ENCODE measurements at places on chromosomes 16 and 17.

GRCh38 chr17:74542166-74542565, 3.7 kb downstream of the CD300C start:
- DNase-seq: no peak

DNA sequence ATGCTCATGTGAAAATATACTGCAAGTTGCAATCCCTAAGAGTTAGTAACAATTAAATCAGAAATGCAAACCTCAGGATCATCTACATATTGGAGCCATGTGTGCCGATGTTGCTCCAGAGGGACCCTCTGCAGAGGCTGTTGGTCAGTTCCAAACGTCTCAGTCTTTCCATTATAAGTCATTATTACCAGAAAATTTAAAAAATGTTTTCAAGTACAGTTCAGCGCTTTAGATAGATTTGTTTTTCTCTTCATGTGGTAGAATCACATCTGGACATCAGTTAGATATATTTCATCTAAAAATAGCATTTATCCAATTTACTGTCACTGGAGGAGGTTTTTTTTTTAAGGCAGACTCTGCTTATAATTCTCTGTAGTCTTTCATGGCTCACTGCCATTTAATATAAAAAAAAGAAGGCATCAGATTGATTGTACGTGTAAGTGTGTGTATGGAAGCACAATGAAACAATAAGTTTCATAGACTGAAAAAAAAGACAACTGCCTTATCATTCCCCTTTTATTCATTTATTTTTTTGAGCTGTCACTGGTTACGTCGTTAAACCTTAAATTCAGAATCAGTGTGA, 46.1 kb upstream of the MARCHF10 start:
- no peak for DNase-seq

DNA sequence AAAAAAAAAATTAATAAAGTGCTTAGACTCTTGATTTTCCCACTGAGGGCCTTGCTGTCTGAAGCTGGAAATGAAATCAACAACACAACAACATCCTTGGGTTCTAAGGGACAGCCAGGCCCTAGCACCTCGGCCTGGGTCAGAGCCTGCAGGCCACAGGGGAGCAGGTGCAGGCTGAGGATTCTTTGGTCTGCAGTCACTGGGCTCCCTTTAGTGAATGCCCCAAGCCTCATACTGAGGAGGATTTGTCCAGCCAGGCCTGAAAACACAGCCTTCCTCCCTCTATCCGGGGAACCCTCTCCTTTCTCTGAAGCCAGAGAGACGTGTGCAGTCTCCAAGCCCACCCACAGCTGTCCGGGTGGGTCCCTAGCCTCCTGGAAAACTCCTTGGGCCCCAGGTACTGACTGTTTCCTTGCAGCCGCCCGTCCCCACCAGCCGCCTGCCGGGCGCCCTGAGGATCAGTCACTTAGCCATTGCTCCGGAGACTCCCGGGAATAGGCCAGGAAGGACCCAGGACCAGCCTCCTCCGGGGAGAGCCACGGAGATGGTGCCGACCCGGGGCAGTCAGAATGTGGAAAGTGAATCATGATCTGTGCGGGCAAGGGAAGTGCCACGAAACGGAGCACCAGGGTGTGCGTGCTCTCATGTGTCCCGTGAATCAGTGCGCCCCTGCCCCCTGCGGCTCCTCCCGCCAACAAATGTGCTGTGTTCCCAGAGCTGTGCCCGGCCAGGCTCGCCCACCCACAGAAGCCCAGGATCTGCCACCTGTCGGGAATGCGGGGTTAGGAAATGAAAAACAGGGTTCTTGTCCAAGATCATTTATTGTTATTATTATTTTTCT, 91.0 kb downstream of the RTN4RL1 start:
- DNase-seq: no peak

DNA sequence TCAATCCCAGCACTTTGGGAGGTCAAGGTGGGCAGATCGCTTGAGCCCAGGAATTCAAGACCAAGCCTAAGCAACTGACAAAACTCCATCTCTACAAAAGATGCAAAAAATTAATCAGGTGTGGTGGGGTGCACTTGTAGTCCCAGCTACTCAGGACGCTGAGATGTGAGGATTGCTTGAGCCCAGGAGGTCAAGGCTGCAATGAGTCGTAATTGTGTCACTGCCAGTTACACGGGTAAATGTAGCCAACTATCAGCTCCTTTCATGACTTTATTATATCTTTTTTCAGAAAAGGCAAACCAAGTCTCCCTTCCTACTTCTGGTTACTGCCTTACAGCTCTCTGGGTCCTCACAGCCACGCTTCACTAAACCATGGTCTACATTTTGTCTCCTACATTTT, 4.0 kb downstream of the SDF2 start:
- no peak for DNase-seq

- DNase-seq: no peak
Observed at GRCh38 chr17:76870377-76870714, 2.1 kb downstream of the MGAT5B start.

- DNase-seq: no peak
Observed at GRCh38 chr17:63162406-63163157, 196.5 kb downstream of the TANC2 start.

DNA sequence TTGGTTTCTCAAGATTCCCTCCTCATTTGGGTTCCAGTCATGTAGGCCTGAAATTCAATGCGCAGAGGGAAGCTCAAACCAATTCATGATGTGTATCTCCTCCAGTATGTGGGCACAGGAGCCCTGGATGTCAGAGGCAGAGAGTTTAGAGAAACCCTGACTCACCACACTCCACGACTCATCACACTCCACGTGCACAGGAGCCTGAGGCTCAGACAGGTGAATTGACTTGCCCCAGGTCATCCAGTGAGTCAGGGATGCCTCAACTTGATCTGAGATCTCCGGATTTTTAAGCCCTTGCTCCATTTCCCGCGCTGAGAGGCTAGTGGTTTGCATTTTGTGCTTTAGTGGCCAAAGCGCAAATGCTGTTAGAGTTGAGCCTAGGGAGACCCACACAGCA, 183.9 kb downstream of the HAPSTR1 start:
- DNase-seq: no peak

GRCh38 chr17:38893607-38894006, 23.7 kb downstream of the LASP1 start:
- no peak for DNase-seq

DNA sequence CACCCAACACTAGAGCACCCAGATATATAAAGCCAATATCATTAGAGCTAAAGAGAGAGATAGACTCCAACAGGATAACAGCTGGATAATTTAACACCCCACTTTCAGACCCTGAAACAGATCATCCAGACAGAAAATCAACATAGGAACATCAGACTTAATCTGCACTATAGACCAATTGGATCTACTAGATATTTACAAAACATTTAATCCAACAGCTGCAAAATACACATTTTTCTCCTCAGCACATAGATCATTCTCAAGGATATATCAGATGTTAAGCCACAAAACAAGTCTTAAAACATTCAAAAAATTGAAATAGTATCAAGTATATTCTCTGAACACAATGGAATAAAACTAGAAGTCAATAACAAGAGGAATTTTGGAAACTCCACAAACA, 4.1 kb upstream of the CCL13 start:
- no peak for DNase-seq

DNA sequence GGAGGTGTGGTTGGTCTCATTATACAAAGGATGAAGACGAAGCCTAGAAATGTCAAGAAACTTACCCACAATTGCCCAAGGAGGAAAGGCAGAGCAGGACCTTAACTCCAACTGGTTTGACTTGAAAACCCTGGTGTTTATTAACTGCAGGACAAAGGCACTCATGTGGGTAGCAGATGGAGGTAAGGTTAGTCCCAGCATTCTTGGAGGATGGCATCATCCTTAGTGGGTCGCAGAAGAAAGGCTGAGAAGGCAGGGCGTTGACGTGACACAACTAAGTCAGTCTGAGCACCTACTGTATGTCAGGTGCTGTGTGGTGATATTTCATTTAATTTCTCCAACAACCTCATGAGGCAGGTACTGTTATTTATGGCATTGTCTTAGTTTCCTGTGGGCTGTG, 101.3 kb downstream of the HAPSTR1 start:
- no peak for DNase-seq

DNA sequence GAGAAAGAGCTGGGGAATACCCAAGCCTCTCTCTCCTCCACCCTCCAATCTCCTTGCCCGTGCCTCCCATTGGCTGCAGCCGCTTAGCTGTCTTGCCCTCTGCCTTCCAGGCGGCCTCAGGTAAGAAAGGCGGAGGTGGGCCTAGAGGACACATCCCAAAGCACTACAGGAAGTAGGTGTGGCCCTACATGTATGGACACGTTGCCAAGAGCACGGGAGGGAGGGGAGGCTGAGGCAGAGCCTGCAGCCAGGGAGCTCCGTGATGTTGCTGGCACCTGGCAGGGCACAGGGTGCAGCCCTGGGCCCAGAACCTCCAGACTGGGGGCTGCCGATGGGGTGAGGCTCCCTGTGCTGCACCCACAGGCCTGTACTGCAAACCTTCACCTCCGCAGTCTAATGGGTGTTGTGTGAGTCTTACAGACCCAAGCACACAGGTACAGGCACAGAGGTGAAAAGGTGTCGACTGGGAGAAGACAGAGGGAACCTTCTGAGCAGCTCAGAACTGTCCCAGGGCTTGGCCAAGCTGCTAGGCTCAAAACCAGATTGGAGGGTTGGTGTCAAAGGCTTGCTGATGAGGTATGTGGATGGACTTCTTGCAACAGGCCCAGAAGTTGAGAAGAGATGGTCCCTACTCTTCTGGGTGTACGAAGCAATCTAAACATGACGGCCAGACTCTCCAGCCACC, 23.5 kb upstream of the FOXK2 start:
- no peak for DNase-seq

DNA sequence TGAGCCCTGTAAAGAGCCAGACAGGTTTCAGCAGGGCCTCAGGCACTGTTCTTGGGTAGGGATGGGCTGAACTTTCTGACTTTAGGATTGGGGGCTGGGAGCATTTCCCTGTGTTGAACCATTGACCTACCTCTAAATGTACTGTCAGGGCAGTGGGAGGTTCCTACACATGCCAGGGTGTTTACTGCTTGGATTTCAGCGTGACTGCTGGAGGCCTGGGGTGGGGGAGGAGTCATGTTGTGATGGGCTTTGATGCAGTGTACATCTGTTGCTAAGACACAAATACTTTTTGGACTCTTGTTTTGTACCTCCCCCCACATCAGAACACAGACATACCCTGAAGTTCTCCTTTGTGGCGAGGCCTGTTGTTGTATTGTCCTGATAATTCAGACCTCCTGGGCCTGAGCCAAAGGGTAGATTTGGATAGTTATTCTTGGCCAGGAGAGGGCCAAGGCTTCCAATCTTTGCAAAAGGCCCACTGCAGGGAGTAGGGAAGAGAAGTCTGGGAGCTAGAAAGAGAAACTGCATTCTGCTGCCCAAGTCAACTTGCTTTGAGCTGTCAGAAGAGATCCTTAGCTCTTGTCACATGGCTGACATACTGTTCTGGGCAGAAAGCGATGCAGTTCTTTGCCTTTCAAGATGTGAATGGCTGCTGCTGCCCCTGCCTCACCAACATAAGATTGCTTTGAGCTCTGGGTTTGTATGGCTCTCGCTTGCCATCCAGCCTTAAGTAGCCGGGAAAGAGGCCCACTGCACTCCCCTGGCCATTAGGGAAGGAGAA, 3.7 kb downstream of the NFE2L1 start:
- peak; percentile 36 for DNase-seq

- DNase-seq: no peak
Observed at GRCh38 chr16:609316-609715, 19.4 kb downstream of the RAB40C start.

DNA sequence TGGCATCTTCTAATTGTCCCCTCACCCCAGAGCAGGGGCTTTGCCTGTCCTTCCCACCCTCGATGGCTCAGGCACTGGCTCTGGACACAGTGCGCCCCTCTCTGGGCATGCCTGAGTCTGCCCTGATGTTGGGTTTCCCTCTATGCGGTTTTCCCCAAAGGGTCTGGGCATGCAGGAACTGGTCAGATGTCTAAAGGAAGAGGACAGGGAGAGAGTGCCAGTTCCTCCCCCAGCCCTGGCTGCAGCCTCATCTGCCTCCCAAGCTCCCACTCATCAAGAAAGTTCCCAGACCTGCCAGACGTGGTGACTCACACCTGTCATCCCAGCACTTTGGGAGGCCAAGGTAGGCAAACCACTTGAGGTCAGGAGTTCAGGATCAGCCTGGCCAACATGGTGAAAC, 41.3 kb upstream of the PABPN1L start:
- no peak for DNase-seq

- no peak for DNase-seq
Observed at GRCh38 chr16:22797551-22797950, 16.4 kb upstream of the HS3ST2 start.

DNA sequence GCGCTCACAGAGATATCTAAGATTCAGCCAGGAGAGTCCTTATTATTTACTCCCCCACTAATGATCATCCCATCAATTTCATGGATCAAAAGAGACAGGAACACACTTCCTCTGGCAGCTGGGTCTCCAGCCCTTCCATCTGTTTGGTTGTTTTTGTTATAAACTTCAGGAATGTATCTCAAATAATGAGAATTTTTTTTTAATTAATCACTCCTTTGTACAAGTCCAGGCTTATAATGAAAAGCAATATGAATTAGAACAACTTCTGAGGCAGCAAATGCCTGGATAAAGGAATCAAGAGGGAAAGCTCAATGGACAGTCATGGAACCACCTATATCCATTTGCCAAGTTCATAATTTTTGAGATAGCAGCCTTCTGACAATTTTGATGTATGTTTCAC, 73.4 kb downstream of the HS3ST3B1 start:
- no peak for DNase-seq

DNA sequence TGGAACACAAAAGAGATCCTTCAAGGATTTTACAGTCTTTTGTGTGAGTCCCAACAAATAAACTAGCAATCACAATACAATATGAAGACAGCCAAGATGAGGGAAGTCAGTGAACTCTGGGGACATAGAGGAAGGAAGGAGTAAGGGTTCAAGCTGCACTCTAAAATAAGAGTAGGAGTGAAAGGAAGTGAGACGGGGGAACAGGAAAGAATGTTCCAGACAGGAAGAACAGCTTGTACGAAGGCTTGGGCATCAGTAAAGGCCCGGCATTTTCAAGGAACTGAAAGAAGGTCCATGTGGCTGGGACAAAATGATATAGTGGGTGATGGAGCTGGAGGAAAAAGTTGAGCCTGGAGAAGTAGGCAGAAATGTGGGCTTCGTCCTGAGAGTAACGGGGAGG, 4.5 kb downstream of the CCL17 start:
- no peak for DNase-seq

- DNase-seq: no peak
Observed at GRCh38 chr17:78544881-78545755, 32.1 kb downstream of the DNAH17 start.

DNA sequence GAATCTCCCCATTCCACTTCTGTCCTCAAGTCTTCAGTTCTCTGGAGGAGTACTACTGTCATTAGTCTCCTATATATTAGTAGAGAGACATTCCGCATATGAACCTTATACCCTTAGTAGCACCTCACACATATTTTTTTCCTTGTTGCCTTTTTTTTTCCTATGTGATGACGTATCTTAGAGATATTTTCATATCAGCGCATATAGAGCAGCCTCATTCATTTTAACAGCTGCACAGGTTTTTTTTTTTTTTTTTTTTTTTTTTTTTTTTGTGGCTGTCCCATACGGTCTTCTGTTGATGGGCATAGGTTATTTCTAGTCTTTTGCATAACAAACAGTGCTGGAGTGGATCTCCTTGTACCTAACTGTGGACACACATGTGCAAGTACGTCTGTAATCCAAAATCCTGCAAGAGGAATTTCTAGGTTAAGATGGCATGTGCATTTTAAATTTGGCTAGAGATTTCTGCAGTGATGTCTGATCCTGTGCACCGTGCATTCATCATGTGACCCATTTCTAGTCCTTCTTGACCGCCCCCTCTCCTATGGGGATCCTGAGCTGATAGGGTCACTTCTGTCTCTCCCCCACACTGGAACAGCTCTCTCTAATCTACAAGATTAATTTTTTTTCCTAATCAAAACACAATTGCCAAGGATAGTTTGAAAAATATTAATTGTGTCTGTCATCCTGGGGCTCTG, 64.8 kb downstream of the PRKCB start:
- DNase-seq: no peak
